Activated CD4-positive, alpha-beta T cell treated with anti-CD3 and anti-CD28 coated beads, Interleukin-2, amount 50 U/mL, for 24 hours (primary cell): ENCODE measurements at places on chromosomes 4 and X.
A peak's percentile ranks its signal among the peaks of the same experiment; 100 is the strongest.

DNA sequence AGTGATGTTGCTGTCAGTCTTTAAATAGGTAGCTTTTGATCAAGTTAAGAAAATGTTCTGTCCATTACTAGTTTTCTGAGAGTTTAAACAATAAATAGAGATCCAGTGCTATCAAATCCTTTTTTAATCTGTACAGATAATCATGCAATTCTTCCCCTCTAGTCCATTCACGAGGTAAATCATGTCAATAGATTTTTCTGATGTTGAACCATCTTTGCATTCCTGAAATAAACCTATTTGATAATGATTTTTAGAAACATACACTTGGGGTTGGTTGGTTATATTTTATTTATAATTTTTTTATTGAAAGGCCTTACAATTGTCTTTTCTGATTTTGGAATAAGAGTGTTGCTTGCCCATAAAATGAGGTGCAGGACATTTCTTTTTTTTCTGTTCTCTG is 95.0 kb downstream of the FAM53A start:
- no peak for DNase-seq

- no peak for DNase-seq
Measured at GRCh38 chr4:43148481-43148880, 256.0 kb downstream of the GRXCR1 start.

DNA sequence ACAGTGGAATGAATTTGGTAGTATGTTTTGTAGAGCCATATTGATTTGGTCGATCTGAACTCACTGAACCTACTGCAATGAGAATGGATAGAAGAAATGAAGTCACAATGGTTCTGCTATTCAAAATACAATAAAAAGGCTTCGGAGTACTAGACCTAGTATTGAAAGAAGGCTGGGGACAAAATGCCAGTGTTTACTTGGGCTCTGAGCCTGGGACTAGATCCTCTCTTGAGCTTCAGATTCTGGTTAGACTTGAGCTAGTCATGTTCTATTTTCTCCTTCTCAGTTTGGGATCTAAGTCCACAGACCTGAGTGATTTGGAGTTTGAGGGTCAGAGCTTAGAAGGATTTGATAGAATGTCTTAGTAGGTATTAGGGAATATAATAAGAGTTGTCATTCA is 9.9 kb downstream of the INTS12 start:
- DNase-seq = no peak

- DNase-seq = no peak
Measured at GRCh38 chrX:14698790-14699189, 169.5 kb downstream of the GLRA2 start.

DNA sequence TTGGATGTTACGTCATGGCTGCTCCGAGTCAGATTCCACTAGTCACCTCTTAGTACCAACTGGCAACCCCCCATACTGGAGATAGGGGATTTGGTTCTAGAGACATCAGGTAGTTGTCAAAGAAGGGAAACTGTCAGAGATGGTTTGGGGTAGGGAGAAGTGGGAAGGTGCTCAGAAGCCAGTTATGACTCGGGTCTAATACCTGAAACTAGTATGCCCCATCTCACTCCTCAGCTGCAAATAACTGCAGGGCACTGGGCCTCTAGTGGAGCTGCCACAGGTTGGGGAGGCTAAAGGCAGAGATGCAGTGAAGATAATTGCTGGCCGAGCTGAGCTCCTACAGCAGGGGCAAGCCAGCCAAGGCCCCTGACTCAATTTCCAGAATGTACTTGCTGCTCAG is 30.0 kb downstream of the OTUD6A start:
- DNase-seq = no peak

- DNase-seq = no peak
Measured at GRCh38 chr4:140875746-140876452, 119.7 kb upstream of the TBC1D9 start.

- no peak for DNase-seq
Measured at GRCh38 chr4:182062936-182063335, 180.3 kb upstream of the TENM3 start.

DNA sequence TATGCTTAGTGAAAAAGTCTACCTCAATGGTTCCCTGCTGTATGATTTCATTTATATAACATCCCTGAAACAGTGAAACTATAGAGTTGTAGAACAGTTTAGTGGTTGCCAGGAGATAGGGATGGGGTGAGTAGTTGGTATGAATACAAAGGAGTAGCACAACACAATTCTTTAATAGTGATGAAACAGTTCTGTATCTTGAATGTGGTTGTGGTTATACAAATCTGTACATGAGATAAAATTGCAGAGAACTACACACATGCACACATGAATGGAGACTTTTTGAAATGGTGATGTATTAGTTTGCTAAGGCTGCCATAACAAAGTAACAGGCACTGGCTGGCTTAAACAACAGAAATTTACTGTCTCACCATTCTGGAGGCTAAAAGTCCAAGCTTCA is 677.1 kb downstream of the ADGRL3 start:
- DNase-seq = no peak

DNA sequence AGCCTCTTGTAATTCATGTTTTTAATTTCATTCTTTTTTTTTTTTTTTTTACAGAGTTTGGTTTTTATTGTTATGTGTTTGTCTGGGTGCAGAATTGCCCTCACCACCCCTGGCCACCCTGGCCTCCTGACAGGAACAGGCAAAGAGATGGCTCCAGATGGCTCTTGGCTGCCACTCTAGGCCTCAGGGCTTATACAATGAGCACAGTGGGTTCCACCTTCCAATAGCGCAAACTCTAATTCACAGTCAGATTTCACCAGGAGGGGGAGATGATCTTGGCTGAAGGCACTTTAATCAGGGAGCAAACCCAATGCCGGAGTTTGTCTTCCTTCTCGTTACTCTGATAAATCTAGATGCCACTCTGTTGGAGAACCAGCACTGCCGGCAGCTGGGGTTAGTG is 24.8 kb downstream of the CPE start:
- no peak for DNase-seq

- no peak for DNase-seq
Measured at GRCh38 chr4:153375303-153375702, 30.8 kb downstream of the MND1 start.

DNA sequence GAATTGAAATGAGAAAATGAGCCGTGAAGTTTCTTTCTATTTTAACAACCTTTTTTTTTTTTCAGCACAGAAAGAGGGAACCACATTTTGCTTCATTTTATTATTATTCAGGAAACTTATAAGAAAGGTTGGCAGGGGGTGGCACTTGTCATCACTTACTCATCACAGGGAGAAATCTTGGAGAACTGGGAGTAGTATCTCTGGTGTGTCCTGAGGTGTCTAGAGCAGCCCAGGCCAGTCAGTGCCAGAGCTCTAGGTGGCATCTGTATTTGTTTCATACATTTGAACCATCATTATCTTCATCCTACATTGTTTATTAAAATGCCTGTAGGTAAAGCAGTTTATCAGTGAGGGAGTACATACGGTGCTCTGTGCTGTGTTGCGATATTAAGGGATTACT is 43.8 kb upstream of the ARHGAP24 start:
- no peak for DNase-seq

- no peak for DNase-seq
Measured at GRCh38 chr4:156138781-156139280, 185.2 kb upstream of the CTSO start.

- DNase-seq = no peak
Measured at GRCh38 chr4:138948918-138949317, 66.7 kb upstream of the NOCT start.

- no peak for DNase-seq
Measured at GRCh38 chr4:159420162-159421057, 317.5 kb downstream of the RAPGEF2 start.

DNA sequence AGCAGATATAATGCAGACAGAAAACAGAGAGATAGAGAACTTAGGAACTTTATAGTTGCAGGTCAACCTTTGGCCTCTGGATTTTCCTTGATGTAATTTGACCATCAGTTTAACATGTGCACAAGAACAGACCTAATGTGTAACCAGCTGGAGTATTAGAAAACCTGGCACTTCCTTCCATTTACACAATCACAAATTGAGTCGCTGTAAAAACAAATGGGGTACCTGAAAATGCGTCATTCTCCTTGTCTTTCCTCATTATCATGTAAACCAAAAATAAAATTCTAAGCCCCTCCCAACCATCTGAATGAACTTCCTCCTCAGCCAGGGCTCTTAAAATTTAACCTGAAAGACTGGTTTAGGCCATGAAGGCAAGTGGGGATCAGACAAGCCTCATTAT is 358.4 kb upstream of the MAGEB16 start:
- no peak for DNase-seq

GRCh38 chr4:152431291-152431690 is 104.6 kb downstream of the FBXW7 start:
- DNase-seq = no peak

GRCh38 chrX:17465201-17465600 is 90.2 kb downstream of the NHS start:
- DNase-seq = no peak

- no peak for DNase-seq
Measured at GRCh38 chrX:80984118-80984517, 174.4 kb upstream of the BRWD3 start.

GRCh38 chrX:121151293-121151692 is 103.9 kb downstream of the GLUD2 start:
- no peak for DNase-seq

DNA sequence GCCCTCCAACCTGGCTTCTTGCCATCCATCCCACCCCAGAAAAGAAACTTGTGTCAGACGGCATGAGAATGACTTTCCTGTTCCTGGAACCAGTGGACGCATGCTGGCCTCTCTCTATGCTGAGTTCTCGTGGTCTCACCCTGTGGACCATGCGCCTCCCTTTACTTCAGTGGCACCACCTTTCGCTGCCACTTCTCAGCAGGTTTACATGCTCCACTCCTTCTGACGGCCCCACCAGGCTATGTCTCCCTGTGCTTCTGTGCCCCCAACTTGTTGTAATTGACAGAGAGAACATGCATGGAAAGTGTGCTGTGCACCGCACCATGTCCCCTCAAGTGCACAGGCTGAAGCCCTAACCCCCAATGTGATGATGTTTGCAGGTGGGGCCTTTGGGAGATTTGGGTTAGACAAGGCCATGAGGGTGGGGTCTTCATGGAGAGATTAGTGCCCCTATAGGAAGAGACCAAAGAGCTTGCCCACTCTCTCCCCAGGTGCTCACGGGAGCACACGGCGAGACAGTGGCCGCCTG is 3.1 kb upstream of the PPP2R2C start:
- no peak for DNase-seq

GRCh38 chrX:47831788-47832187 is 4.9 kb upstream of the ZNF81 start:
- peak; percentile 26 for DNase-seq

DNA sequence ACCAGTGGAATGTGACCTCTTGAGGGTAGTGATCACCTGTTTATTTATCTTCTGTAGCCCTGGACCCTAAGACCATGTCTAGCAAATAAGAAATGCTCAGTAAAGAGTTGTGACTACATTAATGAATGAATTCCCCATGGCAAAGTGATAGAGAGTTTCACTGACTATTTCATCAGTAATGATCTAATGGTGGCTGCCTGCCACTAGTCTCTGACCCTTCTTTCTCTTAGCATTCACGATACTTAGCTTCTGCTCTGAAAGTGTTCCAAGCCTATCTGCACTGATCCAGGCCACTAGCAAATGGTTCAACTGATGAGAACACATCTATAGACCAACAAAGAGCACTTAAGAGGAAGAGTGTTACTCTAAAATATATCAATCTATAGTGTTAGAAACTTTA is 50.0 kb upstream of the RASGEF1B start:
- DNase-seq = no peak

DNA sequence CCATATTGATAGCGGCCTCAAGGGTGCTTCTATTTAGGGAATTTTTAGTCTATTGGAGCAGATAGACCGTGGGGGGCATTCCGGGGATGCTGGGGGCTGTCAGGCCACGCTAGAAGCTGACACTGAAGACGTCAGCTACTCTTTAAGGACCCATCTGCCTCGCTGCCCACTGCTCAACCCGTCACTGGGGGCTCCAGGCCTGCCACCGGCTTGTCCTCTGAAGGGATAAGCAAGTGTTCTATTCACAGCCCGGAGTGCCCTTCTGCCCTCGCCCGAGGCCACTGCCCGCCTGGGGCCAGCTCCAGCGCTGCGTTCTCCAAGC is 679 bp upstream of the MSL3 start:
- DNase-seq = no peak

GRCh38 chr4:13118633-13119032 is 365.5 kb downstream of the RAB28 start:
- no peak for DNase-seq

DNA sequence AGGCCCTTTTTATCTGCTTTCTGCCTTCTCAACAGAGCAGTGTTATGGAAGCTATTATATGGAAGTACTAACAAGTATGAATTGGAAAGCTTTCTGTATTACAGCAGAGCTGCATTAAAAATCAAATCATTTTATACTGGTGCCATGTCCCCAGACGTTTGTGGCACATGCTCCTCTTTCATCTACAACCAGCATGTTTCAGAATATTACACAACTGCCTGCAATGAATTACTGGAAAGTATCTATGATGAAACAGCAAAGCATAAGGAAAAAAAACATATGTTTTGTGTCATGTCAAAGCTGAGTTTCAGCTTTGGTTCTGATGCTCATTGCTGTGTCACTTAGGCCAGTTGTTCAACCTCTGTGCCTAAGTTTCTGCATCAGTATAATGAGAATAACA is 576.8 kb downstream of the GBA3 start:
- no peak for DNase-seq

GRCh38 chr4:28686618-28687017 is 1826.0 kb downstream of the STIM2 start:
- DNase-seq = no peak

- no peak for DNase-seq
Measured at GRCh38 chr4:87216469-87216868, 3.9 kb downstream of the KLHL8 start.

GRCh38 chrX:154417157-154417556 is 5.8 kb downstream of the TAFAZZIN start:
- no peak for DNase-seq
